ENCODE measurements at places on chromosomes 12 and 14. TPM values are rescaled to one million over a fixed set of nuclear protein-coding genes. Genes with fewer than 3 reads are reported as not detected.

Gene FGF6
- not detected for polyA plus RNA-seq

Gene EFS
- polyA plus RNA-seq: 4.4 TPM

Gene SYNE3
- 1.8 TPM for polyA plus RNA-seq

DNA sequence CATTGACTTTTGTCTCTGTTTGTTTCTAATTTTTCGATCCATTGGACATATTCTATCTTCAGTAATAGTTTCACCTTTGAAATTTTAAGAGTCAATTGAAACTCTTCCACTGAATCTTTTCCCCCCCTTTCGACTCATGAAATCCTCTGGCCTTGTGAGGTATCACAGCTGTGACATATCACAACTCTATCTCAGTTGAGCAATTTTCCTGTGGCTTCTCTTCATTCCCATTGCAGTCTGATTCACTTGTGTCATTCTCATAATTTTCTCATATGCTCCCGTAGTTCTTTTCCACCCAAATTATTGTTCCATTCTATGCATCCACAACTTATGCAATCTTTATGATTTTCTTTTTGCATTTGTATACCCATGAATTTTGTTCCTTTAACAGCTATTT is 261.6 kb downstream of the DACT1 start:
- DNase-seq: no peak

GRCh38 chr12:93358821-93359220 is 18.9 kb upstream of the NUDT4 start:
- no peak for DNase-seq

DNA sequence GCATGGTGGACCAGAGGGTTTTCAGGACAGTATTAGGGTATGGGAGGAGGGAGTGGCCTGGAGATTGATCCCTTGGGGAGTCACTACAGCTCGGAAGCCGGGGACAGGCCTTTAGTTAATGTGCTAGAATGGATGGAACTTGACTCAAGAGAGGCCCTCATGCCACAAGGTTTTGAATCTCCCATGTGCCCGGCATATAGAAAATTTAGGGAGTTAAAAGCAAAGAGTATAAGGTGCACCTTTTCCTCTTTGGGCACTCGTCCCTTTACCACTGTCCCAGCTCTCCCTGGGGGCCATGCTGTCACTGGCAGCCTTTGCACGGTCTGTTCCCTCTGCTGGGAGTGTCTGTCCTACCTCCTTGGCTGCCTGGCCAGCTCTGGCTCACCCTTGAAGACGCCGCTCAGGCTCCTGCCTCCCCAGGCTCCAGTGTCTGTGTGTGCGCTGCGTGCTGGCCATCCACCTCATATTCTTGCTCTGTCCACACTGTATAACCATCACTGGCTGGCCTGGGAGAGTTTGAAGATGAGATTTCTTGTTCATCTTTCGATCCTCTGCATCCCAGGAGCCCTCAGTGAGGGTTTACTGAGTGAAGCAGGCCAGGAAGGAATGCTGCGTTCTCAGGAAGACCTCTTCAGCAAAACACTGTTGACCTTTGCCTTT is 161.3 kb downstream of the ZFP36L1 start:
- no peak for DNase-seq

DNA sequence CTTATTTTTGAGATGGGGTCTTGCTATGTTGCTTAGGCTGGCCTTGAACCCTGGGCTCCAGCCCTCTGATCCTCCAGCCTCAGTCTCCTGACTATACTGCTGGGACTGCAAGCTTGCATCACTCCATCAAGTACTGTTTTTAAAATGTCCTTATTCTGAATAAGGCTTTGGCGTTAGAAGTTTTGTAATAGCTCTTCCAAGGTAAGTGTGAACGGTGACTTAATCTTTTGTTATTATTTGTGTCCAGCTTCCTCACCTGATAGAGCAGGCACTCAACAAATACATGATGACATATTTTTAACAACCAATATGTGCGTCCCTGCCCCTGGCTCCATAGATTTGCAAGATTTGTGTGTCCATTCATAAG is 1.4 kb downstream of the C1RL start:
- DNase-seq: no peak

DNA sequence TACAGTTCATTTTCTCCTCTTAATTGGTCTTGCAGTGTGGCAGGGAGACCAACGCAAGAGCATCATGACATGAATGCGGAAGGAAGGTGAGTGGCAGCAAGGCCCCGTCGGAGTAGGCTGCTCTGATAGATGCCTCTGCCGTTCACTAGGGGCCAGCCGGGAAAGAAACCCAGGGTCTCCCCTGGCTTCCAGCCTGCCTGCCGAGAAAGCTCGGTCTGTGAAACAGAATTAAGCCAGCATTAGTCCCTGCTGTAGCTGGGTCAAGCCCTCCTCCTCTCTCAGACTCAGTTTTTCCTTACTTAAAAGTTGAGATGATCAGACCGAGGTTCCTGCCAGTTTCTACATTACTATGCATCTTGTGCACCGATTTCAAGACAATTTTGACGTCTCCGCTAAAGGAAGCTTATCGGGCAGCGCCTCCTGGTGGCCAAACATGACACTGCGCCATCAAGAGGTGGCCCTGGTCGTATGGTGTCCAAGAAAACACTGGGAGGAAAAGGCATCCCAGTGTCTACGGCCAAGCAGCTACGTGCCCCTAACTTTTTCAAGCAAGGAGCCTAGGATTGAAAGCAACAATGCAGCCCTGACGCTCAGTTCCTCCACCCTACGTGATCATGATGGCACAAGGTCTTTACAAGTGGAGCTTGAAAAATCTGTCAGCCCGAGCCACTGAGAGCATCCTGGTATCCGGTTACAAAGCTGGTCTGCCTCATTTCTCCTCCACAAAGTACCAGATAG is 131.6 kb downstream of the KSR2 start:
- peak; percentile 67 for DNase-seq

- no peak for DNase-seq
Observed at GRCh38 chr12:120497524-120498150, 1.7 kb downstream of the DYNLL1 start.

- peak; percentile 43 for DNase-seq
Observed at GRCh38 chr12:31518680-31519227, 72.2 kb downstream of the DENND5B start.

DNA sequence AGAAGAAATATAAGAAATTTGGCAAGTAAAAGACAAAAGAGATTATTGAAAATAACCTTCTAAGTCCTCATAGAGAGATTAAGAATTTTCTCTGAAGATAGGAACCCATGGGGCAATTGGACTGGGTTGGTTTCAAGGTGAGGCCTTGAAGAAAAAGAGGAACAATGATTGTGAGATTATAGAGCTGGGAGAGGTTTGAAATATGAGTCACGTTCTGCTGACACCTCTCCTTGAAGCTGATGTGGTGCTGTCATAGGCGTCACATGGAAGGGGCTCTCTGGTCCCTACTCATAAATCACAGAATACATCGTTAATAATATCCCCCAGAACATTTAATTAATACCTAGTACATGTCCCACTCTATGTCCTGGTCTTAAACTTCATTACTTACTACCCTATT is 227.6 kb upstream of the PDE3A start:
- DNase-seq: no peak

DNA sequence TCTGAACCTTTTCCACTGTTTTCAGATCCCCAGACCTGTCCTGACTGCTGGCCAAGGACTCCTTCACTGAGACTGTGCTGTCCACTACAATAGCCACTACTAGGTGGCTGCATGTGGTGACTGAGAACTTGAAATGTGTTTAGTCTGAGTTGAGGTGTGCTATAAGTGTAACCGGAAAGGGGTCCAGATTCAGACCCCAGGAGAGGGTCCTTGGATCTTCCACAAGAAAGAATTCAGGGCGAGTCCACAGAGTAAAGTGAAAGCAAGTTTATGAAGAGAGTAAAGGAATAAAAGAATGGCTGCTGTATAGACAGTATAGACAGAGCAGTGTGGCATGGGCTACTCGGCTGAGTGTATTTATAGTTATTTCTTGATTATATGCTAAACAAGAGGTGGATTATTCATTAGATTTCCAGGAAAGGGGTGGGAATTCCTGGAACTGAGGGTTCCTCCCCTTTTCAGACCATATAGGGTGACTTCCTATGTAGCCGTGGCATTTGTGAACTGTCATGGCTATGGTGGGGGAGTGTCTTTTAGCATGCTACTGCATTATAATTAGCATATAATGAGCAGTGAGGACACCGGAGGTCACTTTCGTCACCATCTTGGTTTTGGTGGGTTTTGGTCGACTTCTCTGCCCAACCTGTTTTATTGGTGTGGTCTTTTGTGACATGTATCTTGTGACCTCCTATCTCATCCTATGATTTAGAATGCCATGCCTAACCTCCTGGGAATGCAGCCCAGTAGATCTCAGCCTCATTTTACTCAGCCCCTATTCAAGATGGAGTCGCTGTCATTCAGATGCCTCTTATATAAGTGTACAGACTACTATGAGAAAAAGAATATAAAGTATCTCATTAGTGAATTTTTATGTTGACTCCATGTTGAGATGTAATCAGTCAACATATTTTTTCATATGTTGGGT is 70.0 kb upstream of the SRSF5 start:
- no peak for DNase-seq

GRCh38 chr14:75615200-75615599 is 36.8 kb downstream of the FLVCR2 start:
- no peak for DNase-seq
